ENCODE measurements at places on chromosomes 2 and 18. TPM values are rescaled to one million over a fixed set of nuclear protein-coding genes. Genes with fewer than 3 reads are reported as not detected.

UCN gene
- 2.4 TPM for total RNA-seq

HOXD8 gene
- total RNA-seq, result not detected

CPS1 gene
- 4.9 TPM for total RNA-seq

MEP1B gene
- total RNA-seq, result not detected

Measured in progenitor cell of endocrine pancreas (in vitro differentiated cells).